Activated T-cell treated with anti-CD3 and anti-CD28 coated beads for 4 hours (primary cell): ENCODE measurements at places on chromosomes 7 and 10.

DNA sequence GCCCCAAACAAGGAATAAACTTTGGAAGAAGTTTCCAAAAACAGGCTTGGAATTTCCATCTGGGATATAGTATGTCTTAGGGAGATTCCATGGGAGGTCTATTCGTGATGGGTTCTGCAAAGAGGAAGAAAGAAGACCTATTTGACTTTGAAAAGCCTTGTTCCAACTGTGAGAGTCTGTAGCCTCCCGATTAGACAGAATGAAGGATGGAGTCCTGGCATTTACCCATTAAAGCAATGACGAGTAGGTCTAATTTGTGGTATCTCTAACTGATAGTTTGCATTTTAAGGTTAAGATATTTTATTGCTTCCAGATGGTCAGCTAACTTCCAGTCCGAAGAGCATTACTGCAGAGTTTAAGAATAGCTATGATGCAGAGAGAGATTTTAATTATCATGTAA is 19.5 kb upstream of the GALNT17 start:
- DNase-seq, result no peak

- no peak for DNase-seq
These were observed 73.3 kb downstream of the HTR5A start for GRCh38 chr7:155143381-155143780.

GRCh38 chr10:100734295-100735086 is 10.9 kb upstream of the PAX2 start:
- no peak for DNase-seq

GRCh38 chr7:141704112-141704511 is 2.1 kb upstream of the DENND11 start:
- no peak for DNase-seq

DNA sequence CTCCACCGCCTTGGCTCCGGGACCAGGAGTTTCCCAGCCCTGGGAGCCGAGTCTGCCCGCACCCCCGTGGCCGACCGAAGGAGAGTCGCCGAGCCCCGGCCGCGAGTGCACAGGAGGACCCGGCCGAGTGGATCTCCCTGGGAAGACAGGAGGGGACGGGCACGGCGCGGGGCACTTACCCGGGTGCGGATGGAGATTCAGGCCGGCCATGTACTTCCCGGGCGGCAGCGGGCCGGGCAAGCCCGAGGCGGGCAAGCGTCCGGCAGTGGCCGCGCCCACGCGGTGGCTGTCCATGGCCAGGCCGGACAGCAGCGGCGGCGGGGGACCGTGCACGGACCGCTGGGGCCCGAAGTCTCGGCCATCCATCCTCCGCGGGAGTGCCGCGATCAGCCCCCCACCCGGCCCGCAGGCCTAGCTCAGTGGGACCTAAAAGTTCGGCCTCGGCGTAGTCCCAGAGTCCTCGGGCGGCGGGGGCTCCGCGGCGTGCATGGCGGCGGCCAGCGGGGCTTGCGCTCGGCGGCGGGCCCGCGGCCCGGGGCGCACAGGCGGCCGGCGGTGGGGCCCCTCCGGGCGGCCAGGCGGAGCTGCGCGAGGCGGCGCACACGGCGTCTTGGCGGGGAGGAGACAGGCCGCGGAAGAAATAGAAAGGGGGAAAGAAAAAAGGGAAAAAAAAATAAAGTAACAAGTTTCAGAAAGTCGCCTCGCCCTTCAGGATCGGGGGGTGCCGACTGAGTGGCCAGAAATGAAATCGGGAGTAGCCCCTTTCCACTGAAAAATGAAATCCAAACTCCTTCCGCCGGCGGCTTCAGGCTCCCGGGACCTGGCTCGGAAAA is 2.5 kb downstream of the TNRC18 start:
- DNase-seq, result no peak

DNA sequence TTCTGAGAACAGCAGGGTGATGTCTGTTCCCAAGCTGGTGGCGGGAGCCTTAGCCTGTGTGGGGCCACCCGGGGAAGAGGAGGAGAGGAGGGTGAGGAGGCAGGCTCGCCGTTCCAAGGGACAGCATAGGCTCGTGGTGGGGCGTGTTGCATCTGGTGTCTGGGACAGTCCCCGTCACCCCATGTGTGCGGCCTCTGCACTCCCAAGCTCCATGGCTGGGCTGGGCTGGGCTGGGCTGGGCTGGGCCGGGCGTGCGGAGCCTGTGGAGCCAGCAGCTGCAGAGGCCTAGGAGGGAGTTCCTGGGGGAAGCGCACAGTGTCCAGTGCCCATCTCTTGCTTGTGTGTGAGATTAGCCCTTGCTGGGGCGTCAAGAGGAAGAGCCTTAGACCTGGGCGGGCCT is 20.9 kb upstream of the TTYH3 start:
- DNase-seq, result no peak

GRCh38 chr7:141014125-141014523 is 628 bp downstream of the MRPS33 start:
- no peak for DNase-seq

- DNase-seq, result no peak
These were observed 204.9 kb downstream of the DOCK4 start for GRCh38 chr7:112001091-112001826.

GRCh38 chr10:33330543-33331378 is 3.7 kb downstream of the NRP1 start:
- DNase-seq, result peak; percentile 77

- no peak for DNase-seq
These were observed 56.4 kb downstream of the MYPN start for GRCh38 chr10:68165643-68166042.

DNA sequence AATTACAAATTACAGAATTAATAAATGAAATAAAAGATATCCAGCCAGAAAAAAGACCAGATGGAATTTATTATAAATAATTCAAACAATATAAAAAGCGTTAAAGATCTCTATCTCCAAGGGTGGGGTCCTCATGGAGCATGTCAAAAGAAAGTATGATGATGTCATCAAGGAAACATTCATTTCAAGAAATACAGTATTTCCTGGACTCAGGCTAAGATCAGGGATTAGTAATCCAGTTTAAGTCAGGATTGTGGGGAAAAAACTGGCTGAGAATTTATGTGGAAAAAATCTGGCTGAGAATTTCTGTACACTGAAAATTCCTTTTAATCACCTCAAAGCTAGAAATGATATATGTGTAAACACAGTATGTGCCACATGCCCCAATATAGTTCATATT is 1075.3 kb downstream of the XPNPEP1 start:
- no peak for DNase-seq

GRCh38 chr10:42930516-42931192 is 146.2 kb upstream of the RET start:
- DNase-seq, result no peak

DNA sequence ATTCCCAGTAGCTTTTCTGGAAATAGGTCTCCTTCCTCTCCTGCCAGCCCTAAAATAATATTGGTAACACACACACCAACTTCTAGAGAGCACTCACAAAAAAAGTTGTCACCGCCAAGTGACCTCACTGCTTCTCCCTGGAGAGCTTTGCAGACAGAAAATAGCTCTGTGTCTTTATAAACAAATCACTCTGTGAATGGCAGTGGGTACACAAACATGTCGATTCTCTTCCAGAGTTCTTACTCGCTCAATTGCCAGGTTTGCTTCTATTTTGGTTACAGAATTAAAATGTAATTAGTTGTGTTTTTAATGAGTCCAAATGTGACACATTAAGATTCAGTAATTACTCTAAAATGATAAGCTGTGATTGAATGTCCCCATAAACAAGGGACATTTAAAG is 649.2 kb upstream of the C7orf33 start:
- no peak for DNase-seq

DNA sequence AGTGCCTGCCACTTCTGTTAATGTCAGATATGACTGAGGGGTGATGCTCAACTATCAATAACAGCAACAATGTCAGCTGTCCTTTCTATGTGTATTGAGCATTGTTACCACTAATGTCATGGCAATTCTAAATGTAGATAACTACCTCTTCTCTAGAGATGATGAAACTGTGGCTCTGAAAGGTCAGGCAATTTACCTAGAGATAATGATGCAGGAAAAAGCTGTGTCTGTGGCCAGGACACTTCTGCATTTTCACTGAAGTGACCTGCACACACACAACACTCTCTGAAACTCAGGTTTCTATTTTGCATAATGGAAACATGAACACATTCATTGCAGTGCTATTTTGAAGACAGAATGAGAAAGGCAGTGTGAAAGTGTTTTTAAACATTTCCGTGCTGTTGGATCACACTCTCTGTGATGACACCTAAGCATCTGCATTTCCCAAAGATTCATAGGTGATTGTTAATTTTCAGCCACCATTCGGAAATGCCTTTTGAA is 148.2 kb downstream of the KCND2 start:
- DNase-seq, result no peak

GRCh38 chr10:130784326-130784725 is 527.2 kb downstream of the TCERG1L start:
- no peak for DNase-seq

DNA sequence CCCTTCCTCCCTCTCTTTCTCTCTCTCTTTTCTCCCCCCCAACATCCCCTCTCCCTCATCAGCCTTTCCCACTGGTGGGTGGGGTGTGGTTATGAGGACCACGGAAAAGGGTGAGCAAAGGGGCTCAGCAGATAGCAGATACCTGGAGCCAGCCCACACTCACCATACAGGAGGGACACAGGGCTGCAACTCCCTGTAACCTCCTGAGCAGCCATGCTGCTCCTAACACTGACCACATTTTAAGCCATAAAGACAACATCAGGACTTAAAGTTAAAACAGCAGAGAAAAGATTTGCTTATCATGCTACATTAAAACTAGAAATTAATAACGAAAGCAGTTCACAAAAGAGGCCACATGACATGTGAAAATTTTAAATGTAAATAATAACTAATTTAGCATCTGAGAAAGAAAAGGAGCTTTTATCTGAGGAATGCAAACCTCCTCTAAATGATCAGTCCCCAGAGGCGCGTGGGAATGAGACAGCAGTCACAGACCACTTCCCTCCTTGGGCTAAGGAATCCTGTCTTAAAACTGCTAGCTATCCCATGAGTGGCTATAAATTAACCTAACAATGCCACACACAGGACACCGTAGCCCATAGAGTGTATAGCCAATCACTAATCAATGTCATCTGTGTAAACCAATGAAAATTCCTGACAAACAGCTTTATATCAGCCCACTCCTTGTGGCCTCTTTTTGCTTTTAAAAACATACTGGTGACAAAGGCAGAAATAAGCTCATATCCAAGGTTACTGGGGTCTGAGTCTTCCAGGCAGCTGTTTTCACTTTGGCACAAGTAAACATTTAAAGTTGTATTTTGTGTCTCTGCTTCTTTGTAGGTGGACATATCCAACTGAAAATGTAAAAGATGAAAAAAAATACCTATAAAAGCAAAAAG is 33.3 kb downstream of the PKD1L1 start:
- DNase-seq, result no peak

GRCh38 chr7:28726555-28726954 is 231.6 kb downstream of the TRIL start:
- DNase-seq, result no peak

DNA sequence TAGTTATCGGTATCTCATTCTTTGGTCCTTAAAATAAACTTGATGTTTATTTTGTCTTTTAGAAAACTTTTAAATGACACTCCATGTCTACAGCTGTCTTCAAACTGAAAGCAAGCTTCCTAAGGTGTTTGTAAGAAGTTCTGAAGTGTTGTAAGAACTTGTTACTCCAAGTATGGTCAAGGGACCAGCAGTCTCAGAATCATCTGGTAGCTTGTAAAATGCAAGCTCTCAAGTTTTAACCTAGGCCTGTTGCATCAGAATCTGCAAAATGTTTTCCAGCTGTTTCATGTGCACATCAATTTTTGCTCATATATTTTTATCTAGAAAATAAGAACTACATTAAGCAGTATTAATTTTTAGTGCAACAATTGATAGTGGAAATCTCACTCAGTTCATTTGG is 104.1 kb downstream of the THSD7A start:
- DNase-seq, result no peak

DNA sequence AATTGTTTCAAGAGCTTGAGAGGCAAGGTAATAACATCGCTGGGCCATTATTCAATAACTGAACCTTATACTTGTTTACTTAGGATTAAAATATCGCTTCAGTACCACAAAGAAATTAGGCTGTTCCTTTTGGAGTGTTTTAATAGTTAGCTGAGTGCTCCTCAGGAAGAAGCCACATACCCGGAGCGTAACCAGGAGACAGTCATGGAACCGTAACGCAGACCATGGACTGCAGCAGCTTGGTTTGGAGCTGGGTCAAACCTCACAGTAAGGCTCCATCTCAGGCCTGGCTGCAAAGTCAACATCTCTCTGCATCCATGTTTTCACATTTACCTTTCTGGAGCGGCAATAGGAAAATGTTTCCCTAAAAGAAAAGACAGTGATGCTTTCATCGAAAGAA is 599.0 kb downstream of the TNS3 start:
- DNase-seq, result no peak

- DNase-seq, result no peak
These were observed 1.6 kb upstream of the RAB19 start for GRCh38 chr7:140402178-140402835.

DNA sequence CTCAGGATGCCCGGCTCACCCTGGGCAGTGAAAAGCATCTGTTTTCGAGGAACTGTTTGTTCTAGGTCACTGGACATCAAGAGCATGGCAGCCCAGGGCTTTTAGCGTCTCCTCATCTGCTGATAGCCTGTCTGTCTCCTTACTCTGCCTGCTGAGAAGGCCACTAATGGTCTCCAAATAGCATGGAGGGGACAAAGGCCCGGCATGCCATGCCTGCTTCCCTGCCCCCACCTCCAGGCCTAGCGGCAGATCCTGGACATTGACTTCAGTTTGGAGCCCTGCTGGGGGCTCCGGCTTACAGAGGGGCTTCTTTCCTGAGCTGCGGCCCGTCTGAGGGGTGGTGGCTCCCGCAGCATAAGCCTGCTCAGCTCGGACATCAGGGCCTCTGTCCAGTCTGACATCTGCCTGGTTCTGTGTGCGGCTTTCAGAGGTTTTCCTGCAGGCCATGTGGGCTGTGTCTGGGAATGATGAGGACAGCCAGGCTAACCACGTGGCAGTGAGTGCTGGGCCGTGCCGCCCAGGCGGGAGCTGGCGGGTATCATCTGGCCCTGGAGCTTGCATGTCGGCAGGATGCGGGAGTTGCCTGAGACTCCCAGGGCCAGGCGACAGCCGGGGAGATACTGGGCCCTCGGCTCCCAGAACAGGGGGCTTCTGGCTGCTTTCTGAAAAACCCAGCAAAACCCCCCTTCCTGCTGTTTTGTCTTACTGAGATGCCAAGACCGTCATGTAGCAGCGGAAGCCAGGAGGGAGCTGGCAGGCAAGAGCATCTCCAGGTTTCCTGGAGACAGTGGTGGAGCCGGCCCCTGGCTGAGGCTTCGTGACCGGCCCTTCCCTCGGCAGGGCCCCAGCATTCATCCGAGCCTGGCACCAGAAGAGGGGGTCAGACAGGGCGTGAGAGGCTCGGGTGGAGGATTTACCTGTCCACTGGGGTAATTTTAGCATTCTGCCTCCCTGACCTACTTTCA is 9.2 kb downstream of the PFKFB3 start:
- DNase-seq, result no peak
